Motor neuron (in vitro differentiated cells): ENCODE measurements at places on chromosomes 11 and 22.

DNA sequence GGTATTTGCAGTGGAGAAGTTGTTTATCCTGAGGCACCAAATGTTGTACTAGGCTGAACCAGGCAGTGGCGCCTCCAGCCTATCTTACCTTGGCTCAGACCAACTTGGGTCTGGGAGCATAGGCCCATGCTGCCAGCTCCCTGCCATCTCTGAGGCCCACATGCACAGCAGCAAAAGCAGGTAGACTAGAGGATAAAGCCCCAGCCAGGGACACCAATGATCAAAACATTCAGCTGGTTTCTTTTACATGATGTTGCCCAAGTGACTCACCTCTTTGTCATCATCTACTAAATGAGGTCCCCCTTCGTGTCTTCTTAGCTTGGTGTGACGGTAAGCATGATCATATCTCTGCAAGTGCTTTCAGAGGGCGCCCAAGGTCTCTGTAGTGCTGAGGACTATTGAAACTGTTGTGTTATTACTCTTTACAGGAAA is 112.1 kb upstream of the DRD2 start:
- no peak for ATAC-seq

DNA sequence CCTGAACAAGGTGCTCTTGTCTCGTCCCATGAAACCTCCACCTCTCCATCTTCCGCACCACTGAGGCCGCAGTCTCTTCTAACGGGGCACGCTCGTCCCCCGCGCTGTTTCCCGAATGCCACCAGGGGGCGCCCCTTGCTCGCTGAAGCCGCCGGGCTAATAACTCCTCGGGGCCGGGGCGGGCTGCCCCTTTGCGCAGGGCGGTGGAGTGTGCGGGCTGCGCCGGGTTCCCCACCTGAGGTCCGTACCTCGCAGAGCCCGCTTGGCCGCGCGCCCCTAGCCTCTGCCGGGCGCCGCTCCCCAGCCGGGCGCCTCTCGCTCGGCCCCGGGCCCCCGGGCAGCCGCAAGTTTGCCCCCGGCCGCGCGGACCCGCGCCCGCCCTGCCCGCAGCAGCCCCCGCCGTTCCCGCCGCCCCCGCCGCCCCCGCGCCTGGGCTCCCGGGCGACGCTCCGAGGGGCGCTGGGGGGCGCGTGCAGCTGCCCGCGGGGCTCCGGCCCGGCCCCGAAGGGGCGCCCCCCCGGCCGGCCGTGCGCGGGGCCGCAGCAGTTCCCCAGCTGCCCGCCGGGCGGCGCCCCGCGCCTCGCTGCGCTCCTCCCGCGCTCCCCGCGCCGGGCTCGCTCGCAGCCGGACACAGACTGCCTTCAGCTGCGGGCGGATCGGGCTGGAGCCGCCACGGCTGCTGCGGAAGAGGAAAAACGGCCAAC is at the start of gene GRIK4:
TSS of gene GRIK4 (plus strand) at position 633 of the 704 bp plus-strand sequence. CDS start 148,571 bp downstream, outside the sequence.
- peak; percentile 95 for ATAC-seq

GRCh38 chr22:46977656-46978343 is 215.3 kb downstream of the TBC1D22A start:
- ATAC-seq: no peak

DNA sequence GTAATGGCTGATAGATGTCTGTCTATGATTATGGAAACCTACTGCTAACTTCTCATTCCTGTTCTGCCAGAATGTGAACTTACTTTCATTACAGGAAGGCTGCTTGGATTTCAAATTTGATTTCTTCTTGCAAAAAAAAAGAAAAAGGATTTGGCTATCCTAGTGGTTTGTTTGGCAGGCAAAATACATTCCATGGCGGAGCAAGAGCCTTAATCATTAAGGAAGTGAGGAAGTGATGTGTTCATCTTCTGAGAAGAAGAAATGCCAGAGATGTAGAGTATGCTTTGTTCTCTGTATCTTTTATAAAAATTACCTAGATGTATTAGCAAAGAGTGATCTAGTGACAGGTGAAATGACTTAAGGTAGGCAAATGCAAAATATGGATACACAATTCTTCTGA is 356.3 kb downstream of the SOX6 start:
- no peak for ATAC-seq

- ATAC-seq: no peak
Measured at GRCh38 chr11:128394431-128395089, 192.8 kb downstream of the ETS1 start.

DNA sequence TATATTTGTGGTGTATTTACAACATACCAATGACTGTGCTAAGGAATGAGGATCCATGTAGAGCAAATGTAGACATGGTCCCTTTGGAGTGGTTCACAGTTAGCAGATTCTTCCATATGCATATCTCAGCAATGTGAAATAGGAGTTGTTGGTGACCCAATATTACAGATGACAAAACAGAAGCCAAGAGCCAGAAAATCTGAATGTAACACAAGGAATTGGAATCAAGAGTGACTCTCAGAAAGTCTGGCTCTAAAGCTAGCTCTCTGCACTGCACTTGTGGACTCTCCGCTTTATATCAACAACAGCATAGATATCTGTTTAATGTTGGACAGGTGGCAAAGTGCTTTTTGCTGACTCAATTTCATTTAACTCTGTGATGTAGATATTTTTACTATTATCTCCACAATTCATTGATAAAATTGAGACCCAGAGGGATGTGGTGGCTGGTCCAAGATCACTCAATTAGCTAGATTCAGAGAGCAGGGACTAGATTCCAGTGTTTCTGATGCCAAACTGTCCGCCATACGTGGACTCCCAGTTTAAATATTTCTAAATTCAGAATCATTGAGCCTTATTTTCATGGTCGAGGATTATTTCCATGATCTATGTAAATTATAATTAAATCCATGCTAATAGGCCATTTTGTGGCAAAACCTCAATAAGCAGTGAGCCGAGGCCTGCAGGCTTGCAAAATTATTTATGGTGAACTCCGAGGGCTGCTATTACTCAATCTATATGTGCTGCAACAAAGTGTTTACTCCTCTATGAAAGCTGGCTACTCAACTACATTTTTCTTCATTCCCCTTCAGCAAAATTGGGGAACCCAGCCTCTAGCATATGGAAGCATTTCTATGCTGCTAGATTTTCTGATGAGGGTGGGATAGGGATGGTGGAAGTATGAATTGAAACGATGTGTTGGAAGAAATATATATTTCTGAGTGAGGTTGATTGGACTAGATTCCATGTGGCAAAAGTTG is 21.1 kb upstream of the TENM4 start:
- ATAC-seq: no peak

- ATAC-seq: no peak
Measured at GRCh38 chr22:45130891-45131290, 32.8 kb upstream of the NUP50 start.

- ATAC-seq: no peak
Measured at GRCh38 chr11:41175304-41175972, 284.0 kb downstream of the LRRC4C start.

GRCh38 chr22:28899199-28899853 is 16.0 kb downstream of the ZNRF3 start:
- ATAC-seq: peak; percentile 73

- ATAC-seq: peak; percentile 77
Measured at GRCh38 chr22:48567213-48567975, 1260.3 kb downstream of the BRD1 start.

DNA sequence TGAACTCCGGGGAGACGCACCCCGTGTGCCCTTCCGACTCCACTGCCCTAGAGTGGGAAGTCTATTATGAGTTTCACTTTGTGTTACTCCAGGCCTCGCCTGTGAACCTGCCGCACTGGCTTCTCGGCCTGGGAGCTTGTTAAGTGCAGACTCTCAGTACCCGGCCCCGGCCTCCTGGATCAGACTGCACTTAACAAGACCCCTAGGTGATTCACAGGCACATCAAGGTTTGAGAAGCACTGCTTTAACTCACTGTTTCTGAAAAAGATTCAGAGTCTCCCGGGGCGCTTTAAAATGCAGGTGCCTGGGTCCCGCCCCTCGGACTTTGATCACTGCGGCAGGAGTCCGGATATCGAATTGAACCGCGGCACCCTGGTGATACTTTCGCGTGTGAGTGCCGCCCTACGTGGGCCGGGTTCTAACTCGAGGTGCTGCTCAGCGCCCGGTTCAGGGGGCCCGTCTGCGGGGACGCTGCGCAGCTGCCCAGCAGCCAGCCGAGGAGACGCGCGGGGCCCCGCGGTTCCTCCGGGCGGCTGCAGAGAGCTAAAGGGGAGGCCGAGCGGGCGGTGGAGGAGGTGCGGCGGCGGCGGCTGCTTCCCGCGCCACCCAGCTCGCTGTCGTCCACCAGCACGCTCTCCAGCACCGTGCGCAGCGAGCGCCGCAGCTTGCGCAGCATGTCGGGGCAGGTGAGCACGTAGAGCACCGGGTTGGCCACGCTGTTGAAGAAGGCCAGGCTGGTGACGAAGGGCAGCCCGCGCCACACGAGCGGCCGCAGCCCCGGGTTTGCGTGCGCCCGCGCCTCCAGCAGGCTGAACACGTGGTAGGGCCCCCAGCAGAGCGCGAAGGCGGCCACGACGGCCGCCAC is 3.4 kb downstream of the PTGDR2 start:
- ATAC-seq: no peak

- ATAC-seq: no peak
Measured at GRCh38 chr11:59273373-59273841, 60.7 kb upstream of the MPEG1 start.

DNA sequence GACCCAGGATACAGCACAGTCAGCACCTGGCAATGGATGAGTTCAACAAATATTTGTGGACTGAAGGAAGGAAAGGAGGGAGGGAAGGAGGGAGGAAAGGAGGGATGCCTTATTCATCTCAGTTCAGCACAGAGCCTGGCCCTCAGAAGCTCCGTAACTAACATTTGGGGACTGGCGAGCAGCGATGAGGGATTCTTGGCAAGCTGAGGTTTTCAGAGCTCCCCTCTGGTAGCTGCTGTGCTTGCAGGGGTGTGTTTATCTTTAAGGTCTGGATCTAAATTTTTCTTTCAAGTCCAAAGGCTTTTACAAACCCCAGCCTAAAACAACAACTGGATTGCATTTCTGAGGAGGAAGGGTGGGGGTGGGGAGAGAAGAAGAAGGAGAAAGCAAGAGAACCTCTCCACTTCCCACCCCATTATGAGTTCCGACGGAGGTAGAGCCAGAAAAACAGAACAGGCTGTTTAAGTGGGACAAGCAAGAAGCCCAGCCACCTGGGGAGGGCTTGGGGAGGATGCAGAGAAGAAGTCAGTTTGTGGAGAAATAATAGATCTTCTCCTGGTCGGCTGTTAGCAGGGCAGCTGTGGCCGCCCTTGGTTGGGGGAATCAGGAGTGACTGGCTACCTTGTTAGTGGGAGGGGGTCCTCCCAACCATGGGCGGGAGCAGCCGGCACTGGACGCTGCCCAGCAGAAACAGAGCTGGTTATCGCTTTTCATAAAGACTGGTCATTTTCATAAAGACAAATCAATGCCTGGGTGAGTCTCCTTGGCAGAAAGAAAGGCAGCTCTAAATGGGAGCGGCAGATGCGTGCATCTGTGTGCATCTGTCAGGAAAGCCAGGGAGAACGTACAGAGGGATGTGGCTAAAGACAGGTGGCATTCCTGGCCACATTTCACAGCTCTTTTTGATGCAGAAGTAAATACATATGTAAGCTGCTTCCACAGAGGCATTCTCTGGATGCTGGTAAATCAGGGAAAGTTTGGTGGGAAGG is 78.0 kb downstream of the TSPAN18 start:
- peak; percentile 69 for ATAC-seq

GRCh38 chr11:33620423-33621171 is 80.0 kb downstream of the C11orf91 start:
- no peak for ATAC-seq

GRCh38 chr11:76263657-76264056 is 57.4 kb upstream of the WNT11 start:
- no peak for ATAC-seq
